Stimulated activated CD4-positive, alpha-beta T cell treated with anti-CD3 and anti-CD28 coated beads, Interleukin-4, amount 100 ng/mL, for 24 hours (primary cell): ENCODE measurements at places on chromosomes 11 and 22.

- no peak for DNase-seq
Measured at GRCh38 chr11:106309070-106309684, 231.7 kb downstream of the AASDHPPT start.

DNA sequence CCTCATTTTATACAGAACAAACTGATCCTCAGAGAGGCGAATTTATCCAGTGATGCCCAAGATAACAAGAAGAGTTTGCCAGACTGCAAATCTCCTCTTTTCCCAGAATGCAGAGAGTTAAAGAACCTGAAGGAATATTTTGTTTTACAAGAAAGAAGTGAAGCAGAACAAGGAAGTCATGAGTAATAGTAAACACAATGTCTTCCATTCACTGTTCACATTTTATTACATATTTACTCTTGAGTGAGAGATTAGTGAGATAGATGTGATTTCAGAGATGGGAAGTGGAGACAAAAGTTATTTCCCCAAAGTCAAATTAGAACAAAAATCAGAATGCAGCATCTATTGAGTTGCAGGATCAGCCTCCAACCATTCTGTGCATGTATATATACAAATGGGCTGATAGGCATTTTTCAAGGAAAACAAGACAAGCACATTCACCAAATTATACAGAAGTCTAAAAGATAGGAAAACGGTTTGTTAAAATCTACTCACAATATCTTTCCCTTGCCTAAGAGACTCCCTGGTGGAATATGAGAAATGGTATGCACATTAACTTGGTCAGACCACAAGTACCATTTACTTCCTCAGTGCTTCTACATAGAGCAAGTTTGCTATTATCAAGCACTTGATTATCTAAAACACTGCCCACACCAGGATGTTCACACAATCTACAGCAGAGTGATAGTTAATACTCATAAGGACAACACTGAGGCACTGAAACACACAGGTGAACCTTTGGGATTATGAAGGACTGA, 12.0 kb downstream of the GUCY1A2 start:
- DNase-seq: no peak

DNA sequence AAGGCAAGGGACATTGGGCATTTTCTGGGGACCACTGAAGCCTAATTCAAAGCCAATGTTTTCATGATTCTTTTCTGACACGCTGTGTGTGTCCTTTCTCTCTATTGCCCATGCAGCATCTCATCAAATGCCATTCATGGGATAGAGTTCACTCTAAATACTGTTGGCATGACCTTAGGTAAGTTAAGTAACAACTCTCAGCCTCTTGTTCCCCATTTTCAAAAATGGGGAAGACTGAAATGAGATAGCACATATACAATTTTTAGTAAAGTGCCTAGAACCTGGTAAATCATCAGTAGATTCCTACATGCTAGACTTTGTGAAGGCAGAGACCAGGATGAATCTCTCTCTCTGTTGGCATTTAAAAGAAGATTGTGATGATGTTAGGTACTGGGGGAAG, 12.7 kb upstream of the OR52K2 start:
- no peak for DNase-seq

DNA sequence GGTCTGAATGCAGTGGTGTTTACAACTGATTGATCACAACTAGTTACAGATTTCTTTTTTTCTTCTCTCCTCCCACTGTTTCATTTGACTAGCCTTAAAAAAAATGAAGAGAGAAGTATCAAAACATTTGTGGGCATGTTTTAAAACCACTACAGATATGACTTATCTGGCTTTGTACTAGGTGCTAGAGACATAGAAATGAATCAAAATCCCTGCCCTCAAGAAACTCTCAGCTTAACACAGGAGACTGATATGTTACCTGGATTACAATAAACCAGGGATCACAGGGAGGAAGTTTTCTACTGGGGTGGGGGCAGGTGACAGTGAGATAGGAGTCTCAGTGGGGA, 25.2 kb upstream of the CTR9 start:
- DNase-seq: no peak

GRCh38 chr11:60936467-60937143, 12.3 kb downstream of the TMEM132A start:
- no peak for DNase-seq

GRCh38 chr22:27784120-27784475, 17.5 kb downstream of the MN1 start:
- no peak for DNase-seq

- no peak for DNase-seq
Measured at GRCh38 chr11:44417731-44418455, 108.0 kb upstream of the ALX4 start.

- DNase-seq: no peak
Measured at GRCh38 chr11:34565417-34566207, 52.0 kb upstream of the ELF5 start.

DNA sequence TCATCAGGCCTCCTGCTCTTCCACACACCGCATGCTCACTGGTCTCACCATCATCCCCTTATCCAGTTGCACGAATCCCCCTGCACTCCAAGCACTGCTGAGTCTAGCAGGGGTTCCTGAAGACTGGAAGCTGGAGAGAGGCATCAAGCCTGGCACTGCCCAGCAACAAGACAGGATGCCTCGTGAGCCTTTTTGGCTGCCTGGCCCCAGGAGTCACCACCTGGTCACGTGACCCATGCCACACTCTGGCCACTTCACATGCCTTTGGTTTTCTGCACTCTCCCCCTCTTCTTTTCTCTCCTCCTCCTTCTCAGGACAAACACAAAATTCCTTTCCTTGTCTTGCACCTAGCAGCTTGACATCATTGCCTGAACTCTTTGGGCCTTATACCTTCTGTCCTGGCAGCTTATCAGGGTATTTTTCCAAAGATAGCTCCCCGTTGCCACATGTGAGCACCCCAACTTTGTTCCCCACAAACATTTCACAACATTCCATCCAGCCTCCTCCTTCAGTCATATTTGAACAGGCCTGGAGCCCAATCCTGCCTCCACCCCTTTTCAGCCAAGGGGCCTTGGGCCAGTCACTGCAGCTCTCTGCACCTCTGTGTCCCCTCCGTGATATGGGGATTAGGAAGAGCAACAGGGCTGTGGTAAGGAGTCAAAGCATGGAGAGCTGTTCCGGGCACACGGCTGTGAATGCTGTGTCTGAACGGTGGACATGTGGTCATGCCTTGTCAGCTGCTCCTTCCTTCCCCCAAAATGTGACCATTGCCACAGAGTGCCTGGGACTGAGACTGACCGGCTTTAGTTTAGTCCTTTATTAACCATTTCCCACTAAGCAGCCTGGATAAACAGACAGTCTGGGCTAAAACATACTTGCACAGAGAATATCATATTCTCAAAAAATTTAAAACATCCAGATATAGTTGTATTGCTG, 2.8 kb upstream of the PACSIN2 start:
- no peak for DNase-seq

DNA sequence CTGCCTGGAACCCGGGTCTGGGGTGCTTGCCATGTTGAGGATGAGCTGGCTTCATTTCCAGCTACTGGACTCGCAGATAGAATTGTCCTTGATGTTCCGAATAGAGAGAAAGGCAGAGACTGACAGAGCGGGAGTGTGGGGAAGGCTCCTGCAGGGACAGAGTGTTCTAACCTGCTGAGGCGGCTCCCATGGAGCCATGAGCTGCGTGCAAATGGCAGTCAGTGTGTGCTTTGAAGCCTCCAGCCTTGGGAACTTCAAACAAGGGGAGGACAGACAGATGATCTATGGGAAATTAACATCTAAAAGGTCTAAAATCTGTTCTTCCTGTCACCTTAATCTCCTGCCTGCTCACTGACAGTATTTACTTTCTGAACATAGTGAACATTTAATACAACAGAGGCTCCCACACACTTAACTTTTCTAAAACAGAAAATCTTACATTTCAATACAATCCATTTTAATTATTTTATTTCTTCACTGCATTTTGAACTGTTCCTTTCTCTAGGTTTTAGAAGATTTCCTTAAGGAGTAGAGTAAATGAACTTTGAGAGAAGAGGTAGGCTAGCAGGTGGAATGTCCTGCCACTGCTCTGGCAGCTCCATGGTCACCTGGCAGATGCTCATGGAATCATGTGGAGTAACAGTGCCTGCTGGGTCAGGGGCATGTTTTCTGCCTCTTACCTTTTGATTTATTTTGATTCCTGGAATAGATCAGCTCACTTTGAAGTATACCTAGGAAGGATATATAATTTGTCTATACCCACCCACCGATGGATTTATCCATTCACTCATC, 481.7 kb downstream of the NTM start:
- DNase-seq: no peak

- no peak for DNase-seq
Measured at GRCh38 chr11:76777876-76778275, 5.3 kb upstream of the TSKU start.

DNA sequence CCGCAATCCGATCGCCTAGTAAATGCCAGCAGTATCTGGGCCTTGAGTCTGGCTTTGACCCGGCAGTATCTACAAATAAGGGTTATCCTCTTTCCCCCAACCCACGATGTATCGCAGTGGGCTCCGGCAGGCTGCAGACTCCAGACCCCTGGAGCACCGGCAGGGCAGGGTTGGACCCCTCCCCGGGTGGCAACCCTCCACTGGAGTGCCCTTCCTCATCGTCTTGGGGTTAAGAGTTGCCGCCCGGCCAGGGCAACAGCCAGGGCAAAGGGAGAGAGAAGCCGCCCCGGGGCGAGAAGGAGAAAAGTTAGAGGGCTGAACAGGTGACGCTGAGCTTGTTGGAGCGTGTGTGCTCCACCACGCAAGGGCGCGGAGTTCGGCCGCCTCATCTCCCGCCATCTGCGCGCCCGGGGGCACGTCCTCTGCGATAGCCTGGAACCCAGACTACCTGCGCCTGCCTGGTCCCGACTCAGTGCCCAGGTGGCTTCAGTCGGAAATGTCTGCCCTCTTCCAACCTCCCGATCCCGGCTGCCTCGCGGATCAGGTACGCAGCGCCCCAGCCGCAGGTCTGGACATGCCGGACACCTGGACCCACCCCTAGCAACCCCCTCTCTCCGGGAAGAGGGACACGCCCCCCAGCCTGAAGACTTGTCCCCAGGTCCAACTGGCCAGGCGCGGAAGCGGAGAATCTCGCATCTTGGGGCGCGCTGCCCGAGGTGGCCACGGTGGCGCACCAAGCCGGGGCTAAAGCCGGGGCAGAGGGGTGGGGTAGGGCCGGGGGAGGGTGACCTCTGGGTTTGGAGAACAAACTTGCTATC, 1.2 kb downstream of the DSCAML1 start:
- DNase-seq: no peak

DNA sequence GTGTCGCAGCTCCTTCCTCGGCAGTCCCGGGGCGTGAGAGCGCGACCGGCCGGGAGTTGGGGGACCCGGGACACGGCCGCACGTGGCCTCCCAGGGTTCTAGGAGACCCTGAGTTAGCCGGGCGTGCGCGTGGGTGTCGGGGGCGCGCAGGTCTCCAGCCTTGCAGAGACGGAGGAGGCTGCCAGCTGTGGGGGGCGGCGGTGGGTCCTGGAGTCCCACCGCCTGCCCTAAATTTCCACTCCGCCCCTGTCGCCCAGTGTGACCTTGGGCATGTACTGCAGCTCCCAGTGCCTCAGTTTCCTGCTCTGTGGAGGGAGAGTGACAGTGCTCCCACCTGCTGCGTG, 18.8 kb downstream of the RRP7A start:
- DNase-seq: no peak

DNA sequence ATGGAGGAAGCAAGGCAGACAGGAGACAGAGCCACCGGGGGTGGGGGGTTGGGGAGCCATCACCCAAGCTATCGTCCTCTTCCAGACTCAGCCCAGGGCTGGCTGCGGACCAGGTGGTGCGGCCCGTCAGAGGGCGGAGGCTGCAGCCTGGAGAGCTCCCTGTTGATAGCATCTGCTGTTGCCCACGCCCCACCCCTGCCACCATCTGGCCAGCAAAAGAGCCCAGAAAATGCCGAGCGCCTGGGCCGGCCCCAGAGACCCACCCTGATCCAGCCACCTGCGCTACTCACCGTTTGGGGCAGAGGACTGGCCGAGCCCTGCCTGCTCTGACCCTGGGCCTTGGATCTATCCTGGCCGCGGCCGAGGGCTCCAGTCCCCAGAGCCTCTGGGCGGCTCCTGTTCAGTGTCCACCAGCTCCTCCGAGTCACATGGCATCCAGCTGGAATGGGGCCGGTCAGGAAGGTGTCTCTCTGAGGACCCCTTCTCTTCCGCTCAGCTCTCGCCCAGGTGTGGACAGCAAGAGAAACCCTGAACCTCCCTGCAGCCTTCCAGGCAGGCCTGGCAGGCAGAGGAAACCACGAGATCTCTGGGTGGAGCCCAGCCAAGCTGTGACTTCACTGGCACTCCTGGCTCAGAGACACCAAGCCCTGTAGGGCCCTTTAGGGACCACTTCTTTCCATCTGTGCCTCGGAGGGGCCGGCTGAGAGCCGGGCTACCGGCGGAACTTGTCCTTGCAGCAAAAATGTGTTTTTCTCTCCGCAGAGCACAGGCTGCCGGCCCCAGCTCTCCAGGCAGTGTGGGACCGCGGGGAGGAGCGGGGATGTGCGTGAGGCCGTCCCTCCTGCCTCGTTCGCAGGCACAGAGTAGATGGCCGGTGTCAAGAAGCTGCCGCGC, at the start of gene MRGPRE:
Gene MRGPRE, minus strand, starts transcription at position 567 of the 894 bp plus-strand sequence. CDS start 3,618 bp downstream, outside the sequence.
- DNase-seq: no peak

DNA sequence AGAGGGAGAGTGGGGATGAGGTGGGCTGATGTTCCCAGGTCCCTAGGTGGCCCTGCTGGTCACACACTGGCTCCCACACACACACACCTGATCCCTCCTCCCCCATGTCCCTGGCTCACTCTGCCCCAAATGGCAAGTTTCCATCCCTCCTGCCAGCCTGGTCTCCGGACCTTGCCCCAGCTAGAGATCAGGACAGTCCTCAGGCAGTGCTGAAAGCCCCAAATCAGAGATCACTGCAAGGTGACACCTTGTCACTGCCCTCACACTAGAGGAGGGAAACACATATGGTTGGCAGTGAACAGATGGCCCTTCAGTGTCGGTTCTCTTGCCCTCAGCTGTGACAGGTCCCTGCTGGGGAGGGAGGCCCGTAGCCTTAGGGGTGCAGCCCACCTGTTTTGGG, 7.6 kb downstream of the TMPRSS5 start:
- no peak for DNase-seq

GRCh38 chr11:120134106-120134930, 3.6 kb downstream of the TRIM29 start:
- no peak for DNase-seq

DNA sequence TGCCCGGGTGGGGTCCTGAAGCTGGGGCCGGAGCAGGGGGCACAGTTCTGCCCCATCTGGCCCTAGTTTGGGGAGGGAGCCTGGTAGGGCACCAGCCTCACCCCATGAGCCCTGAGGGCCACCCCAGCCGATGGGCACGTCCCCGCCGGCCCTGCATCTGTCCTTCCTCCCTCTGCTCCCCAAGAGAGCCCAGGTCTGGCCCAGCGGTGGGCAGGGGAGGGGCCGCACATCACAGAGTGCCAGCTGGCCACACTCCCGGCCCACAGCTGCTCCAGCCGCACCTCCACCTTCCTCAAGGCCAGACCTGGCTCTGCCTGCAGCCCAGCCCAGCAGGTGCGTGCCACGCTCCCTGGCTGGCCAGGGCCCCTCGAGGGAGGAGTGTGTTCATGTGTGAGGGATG, 21.6 kb downstream of the BRSK2 start:
- no peak for DNase-seq

GRCh38 chr11:123250892-123251656, 56.0 kb upstream of the CLMP start:
- no peak for DNase-seq

- DNase-seq: no peak
Measured at GRCh38 chr11:24238771-24239645, 257.8 kb upstream of the LUZP2 start.

- no peak for DNase-seq
Measured at GRCh38 chr11:59710136-59710847, 3.4 kb downstream of the OR10V1 start.

GRCh38 chr11:115691030-115691429, 186.8 kb upstream of the CADM1 start:
- DNase-seq: no peak
